ENCODE measurements at places on chromosomes 6 and 20. TPM values are rescaled to one million over a fixed set of nuclear protein-coding genes. Genes with fewer than 3 reads are reported as not detected.

Gene SIRPB1
- not detected for total RNA-seq

Gene SLC32A1
- total RNA-seq = not detected

Gene TENT5A
- 9.2 TPM for total RNA-seq

Gene PTCRA
- total RNA-seq = not detected

Gene LY86
- total RNA-seq = not detected

Gene ZBTB12
- total RNA-seq = 1.3 TPM

Gene ATP6V1G2
- total RNA-seq = 0.51 TPM

Gene CST7
- not detected for total RNA-seq

Gene CNBD2
- 1.8 TPM for total RNA-seq

GRCh38 chr6:116008470-116009243 is 52.0 kb downstream of the FRK start:
- peak; percentile 54 for DNase-seq

DNA sequence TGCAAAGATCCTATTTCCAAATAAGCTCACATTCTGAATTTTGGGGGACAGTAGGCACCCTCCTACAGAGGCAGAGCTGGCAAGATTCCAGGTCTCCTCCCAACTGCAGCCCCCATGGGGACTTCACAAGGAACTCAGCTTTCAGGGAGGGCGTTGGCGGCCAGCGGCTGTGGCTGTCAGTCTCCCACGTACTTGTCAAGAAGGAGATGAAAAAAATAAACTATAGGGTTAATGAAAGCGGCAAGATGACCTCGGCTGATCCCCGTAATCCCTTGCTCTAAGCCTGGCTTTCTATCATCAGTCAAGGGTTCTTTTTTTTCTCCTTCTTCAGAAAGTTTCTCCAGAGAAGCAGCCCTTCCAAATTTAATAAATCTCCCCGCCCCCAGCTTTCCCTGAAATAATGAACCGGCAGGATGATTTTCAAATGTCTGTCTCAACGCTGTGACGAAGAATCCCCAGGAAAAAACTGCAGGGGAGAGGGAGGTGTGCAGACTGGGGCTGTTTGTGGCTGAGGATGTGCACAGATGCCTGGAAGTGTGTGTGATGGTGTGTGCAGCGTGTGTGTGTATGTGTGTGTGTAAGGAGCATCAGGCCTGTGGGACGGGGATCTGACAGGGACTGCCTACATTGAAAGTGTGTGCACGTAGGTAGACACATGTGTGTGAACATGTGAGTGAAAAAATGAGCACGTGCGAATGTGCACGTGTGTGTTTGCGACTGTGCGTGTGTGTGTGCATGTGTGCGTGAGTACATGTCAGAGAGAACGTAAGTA is 78.7 kb downstream of the SLC2A10 start:
- DNase-seq = no peak

GRCh38 chr6:116267836-116268588 is 11.7 kb downstream of the TSPYL1 start:
- peak; percentile 76 for DNase-seq

DNA sequence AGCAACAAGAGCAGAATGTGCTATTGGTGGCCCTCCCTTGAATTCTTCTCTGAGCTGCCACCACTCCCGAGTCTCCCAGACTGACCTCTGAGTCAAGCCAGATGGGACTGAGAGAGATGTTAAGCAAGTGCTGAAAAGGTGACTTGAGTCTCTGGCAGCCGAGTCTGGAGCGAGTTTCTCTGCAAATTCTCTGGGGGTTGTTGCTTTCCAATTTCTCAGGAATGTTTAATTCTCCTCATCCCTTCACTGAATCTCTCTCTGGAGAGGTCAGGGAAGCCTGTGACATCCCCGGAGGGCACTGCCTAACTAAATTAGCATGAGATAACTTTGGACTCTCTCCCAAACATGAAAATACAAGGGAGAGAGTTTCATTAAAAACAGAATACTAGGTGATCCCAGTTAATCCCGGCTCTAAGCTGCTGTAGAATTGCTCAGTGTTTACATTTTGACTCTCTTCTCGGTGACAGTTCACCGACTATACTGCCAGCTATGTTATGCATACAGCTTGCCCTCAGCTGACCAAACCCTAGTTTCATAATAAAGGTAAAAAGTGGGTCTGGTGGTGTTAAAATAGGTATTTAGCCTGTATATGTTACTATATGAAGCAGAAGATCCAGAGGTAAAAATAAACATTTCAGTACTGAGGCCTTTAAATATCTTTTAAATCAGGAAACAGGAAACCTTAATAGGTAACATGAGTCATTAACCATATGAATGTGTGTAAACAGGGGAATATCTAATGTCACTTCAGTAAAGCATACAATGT is 157.9 kb downstream of the FOXC1 start:
- DNase-seq = peak; percentile 65

GRCh38 chr20:64152906-64153305 is 11.3 kb upstream of the MYT1 start:
- no peak for DNase-seq

GRCh38 chr6:44999066-44999465 is 329.1 kb upstream of the RUNX2 start:
- no peak for DNase-seq

GRCh38 chr6:73774311-73774774 is 78.3 kb downstream of the CD109 start:
- peak; percentile 71 for DNase-seq

DNA sequence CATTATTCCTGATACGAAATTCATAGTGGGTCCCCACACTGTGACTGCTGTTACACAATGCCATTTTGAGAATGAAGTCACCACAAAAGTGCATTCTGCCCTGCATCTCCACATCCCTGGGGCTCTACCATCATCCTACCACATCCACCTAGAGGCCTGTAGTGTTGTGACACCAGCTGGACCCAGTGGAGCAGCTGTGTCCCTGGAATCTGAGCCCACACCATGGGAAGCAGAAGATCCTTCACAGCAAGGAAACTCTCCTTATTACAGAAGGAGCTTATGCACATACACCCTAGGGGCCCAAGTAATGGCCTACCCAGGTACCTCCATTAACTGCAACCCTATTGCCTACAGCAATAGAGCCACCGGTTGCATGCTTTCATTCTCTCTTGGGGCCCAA is 566.6 kb upstream of the EPHA7 start:
- no peak for DNase-seq

DNA sequence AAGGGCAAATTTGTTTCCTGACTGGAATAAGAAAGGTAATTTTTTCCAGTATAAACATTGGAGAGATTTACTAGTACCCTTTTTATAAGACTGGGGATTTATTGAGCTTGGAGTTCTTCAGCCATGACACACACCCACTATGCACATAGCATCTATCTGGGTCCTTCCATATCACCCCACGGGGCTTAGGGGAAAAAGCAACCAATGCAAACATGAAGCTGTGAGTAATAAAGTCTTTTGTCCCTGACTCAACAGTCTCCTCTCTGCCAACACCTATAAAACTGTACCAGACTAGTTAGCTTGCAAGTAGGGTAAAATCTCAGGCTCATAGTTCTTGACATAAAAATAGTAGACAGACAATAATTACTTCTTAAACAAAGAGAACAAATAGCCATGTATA is 23.4 kb downstream of the COL21A1 start:
- DNase-seq = peak; percentile 94

- DNase-seq = no peak
These were observed 38.2 kb downstream of the DTD1 start for GRCh38 chr20:18625907-18626655.

DNA sequence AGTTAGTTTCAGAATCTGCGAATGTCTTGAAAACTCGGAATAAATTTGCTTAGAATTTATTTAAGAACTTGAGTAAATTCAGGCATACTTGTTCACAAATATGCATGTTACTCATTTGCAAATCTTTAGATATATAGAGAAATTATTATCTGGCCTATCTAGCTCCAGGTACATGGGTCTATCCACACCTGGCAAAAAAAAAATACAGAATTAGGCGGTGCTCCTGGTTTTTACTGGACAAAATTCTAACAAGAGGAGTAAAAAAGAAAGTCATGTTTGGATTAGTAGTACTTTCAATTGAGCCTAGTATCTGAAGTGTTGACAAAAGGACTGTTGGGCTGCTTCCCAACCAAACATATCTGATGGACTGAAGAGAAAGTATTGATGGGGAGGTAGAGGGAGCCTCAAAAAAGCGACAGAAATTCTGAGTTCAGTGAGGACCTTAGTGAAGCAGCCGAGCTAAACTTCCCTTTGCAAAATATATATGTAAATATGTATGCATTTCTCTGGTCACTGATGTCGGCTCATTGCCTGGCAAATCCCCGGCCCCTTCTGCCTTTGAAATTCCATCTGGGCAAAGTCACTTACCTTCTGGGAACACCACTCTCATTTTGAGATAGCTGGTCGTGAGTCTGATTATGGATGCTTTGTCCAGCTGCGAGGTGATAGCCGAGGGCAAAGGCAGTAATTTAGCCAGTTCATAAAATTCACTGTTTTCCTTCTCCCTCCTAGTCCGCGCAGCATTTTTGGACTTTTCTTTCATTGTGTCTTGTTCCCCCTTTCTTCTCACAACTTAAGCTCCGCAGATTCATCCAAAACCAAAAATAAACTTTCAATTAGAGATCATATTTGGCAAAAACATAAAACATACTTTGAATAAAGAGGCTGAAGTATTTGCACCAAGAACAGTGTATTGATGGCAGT is 1.8 kb downstream of the SIM1 start:
- no peak for DNase-seq

DNA sequence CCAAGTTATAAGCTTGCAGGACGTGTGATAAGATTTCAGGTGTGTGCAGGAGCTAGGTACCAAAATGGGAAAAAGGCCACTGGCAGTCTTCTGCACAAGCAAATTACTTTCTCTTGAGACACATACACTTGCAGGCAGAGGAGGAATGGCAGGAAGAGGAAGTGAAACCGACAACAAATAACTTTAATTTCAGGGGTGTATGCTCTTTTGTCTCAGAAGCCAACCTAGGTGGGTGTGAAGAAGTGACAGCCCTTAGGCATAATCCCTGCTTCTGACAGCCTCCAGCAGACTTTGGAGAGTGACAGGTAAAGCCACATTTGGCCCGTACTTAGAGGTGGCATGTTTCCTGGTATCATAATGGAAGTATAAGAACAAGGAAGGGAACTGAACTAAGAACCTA is 118.8 kb upstream of the TRAF3IP2 start:
- no peak for DNase-seq

DNA sequence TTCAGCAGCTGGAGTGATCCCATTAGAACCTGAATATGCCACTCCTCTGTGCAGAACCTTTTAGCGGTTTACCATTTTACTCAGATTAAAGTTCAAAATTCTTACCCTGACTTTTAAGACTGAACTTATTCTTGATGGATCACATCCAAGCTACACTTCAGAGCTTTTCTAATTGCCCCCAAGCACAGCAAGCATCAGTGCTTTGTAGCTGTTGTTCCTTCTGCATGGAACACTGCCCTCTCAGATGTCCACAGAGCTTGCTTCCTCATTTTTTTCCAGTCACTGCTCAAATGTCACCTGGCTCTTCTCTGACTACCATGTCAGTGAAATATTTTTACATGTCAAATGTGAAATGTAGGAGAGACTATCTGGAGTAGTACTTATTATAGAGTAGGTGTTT is 1.6 kb upstream of the SLC35B3 start:
- no peak for DNase-seq

DNA sequence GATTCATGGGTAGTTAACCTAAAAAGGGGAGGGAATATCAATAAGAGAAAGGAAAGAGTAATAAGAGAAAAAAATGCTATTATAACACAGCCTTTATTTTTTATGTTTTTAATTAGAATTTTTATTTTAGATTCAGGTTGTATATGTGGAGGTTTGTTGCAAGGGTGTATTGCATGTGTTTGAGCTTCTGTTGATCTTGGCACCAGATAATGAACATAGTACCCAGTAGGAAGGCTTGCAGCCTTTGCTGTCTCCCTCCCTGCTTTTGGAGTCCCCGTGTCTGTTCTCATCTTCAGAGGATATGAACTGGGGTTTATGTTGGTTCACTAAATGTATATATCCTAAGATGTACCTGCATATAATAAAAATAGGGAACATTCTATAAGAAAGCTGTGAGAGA is 250.0 kb downstream of the UST start:
- DNase-seq = no peak

DNA sequence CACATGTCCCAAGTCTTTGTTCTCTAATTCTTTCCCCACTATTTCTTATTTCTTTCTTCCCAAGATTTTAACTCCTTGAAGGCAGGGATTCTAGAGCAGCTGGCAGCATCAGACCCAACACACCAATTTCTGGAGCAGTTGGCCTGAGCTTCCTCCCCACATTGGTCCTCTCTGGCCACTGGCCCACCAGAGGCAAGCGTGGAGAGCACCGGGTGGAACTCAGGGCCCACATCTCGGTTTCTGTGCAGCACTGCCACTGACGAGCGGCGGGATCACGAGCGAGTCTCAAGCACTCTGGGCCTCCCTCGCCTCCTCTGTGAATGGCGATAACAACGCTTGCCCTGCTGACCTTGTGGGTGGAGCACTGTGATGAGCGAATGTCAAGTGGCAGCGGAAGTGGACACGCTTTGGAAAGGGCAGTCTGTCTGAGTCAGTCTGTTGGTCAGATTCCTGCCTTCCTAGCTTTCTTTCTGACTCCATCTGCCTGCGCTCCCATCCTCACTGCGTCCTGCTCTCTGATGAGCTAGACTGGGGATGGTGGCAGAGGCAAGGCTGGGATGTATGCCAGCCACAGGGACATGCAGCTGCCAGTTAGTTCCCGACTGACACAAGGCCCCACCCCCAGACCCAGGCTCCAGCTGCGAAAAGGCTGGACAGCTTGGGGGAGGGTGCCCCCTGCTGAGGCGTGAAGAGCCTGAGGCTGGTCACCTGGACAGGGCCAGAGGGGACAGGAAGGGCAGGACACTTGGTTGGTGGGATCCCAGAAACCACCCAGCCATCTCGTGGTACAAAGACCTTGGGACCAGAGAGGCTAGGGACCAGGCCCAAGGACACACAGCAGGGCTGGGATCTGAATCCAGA is 4.5 kb upstream of the SPDEF start:
- no peak for DNase-seq

GRCh38 chr6:38326837-38327236 is 312.9 kb downstream of the BTBD9 start:
- no peak for DNase-seq

- no peak for DNase-seq
These were observed 72.3 kb downstream of the VEGFA start for GRCh38 chr6:43842231-43842794.

- no peak for DNase-seq
These were observed 46.9 kb downstream of the PRDM1 start for GRCh38 chr6:106133040-106133439.

DNA sequence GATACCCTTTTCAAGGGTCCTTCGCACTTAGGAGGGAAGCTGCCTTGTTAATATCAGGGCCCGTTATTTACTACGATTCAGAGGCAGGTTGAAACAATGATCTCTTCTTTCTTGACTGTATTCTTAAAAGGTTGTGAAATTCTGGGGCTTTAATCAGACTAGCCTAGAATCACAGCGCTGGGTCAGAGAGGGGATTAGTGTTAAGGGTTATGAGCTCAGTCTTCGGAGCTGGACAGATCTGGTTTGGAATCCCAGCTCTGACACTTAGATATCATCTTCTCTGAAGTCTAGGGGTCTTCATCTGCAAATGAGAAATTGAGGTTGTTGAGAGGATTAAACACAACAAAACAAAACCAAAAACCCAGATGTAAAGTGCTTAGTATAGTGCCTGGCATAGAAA is 77.4 kb downstream of the CD83 start:
- DNase-seq = no peak
